ENCODE measurements at places on chromosomes 11 and 22.

DNA sequence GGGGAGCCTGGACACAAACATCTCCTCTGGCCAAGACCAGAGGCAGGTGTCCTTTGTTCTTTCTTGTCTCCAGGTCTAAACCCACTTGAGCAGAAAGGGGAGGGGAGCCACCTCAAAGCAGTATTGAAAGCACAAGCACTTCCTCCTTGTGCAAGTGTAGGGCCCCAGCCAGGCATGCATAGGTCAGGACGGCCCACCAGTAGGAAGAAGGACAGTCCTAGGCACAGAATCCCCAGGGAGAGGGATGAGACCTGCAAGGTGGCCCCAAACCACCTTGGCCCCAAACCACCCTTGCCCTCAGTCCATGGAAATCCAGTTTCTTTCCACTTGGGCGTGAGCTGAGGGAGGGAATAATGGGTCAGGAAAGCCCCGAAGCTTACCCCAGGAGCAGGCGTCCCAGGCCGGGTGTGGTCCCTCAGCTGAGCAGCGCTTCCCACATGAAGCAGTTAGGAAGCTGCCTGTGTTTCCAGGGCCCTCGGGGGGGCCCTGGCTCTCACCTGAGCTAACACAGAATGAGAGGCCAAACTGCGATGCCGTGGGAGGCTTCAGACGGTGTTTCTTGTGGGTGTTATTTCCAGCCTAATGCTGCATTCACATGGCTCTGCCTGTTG, 20.4 kb upstream of the IGSF9B start:
- DNase-seq = no peak

GRCh38 chr11:72222106-72222891, 2.3 kb upstream of the INPPL1 start:
- DNase-seq = peak; percentile 53

- DNase-seq = no peak
These were observed 976.9 kb upstream of the TENM4 start for GRCh38 chr11:80417681-80418080.

DNA sequence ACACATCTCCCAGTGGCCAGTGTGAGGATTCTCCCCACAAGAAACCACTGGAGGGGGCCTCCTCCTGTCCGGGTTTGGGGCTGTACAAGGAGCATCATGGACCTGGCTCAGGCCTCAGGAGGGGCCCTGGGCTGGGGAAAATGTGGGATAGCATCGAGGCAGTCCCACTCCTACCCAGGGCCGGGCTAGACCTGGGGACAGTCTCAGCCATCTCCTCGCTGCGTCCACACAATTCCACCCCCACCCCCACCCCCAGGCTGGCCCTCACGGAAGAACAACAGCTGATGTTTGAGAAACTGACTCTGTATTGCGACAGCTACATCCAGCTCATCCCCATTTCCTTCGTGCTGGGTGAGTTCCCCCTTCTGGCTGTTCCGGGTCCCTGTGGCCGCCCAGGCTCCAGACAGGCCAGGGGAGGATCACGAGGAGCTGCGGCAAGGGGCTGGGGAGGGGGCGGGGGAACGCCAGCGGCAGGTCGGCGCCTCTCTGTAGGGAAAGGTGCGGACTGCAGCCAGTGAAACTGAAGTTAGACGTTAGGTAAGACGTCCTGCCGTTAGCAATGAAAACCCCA, 4.8 kb downstream of the BEST1 start:
- DNase-seq = peak; percentile 74

- no peak for DNase-seq
These were observed 53.0 kb downstream of the DNAJC24 start for GRCh38 chr11:31422703-31423102.

- no peak for DNase-seq
These were observed 122.6 kb upstream of the SORL1-AS1 start for GRCh38 chr11:121575250-121575962.

DNA sequence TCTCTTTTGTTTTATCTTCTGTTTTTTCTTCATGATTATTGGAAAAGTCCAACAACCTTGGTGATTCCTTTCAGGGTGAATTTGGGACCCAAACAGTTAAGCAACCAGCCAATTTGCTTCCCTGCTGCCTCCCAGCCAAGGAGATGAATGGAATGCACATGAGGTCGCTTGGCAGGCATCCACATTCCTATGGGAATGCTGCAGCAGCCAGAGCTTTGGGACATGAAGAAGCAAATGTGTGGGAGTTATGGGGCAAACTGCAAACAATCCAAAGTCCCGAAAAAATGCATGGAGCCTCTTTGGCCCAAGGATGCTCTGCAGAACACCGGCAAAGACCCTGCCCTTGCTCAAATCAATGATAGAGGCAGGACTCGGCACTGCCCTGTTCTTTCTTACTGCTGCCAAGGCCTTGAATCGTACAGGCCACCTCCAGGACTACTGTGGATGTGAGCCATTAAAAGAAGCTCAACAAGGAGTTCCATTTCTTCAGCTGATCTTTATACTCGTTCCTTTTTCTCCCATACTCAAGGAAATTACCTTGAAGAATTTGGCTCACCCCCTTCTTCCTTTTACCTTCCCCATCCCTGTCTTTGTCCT, 117.3 kb upstream of the TEAD1 start:
- no peak for DNase-seq

DNA sequence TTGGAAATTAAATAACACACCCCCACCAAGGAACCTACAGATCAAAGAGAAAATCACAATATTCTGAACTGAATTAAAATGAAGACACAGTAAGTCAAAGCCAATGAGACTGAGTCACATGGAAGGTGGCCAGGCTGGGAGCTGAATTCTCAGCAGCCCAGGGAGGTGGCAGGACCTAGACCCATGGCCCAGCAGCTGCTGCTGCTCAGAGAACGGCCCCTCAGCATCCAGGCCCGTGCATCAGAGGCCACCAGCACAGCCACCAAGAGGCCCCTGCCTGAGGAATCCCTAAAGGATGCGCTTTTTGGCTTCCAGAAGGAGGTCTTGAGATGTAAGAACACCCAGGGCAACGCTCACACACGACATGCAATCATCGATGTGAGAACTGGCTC, 35.0 kb downstream of the TBX1 start:
- DNase-seq = no peak

GRCh38 chr11:47147250-47147649, 29.4 kb downstream of the ARFGAP2 start:
- no peak for DNase-seq

DNA sequence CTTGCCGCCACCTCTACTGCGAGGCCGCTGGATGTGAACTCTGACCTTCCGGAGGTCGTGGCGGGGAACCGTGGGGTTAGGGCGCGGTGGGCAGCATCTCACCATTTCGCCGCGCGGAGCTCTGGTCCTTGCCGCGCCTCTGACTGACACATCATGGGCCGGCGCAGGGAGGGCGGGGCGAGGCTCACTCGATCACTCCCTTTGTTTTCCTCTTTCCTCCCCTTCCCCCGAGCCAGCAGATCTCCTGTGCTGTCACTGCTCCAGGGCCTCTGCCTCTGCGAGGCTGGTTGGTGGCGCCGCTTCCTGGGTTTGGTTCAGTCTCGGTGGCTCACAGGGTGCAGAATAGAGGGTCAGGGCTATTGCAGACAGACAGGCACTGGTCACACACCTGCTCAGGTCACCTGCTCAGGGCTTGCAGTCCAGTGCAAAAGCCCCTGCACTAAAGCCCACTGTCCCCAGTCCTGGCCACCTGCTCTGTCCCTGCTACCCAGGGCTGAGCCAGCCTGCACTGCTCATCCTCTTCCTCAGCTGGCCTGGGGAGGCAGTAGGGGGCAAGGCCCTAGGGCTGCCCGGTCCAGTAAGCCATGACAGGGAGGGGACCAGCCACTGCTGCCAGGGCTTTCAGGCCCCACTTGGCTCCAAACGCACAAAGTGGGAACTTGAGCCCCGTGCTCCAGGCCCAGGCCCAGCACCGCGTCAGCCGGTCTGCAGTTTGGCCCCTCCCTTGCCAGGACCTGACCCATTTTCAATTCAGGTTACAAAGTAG, 36.2 kb downstream of the PISD start:
- DNase-seq = peak; percentile 82

Measured in ecto neural progenitor cell (in vitro differentiated cells).